CD4-positive, alpha-beta T cell treated with Interleukin-17A for 4 hours (primary cell): ENCODE measurements at places on chromosomes 12 and 14.

GRCh38 chr12:17016116-17016864 is 410.3 kb upstream of the LMO3 start:
- no peak for DNase-seq

DNA sequence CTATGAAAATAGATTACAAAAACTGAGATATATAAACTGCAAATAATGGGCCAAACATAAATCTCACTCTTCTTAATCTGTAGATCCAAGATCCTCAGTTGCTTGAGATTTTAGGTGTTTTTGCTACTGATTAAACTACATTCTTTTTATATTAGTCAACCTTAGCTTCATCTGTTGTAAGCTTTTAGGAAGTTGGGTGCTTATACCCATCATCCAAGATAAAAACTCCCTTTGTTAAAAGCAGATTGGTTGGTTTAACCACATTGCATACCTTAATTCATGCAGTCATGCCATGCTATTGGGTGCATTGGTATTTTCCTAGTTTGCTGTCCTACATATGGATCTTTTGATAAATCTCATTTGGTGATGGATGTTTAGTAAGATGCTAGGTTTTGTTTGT is 46.2 kb upstream of the DIP2B start:
- no peak for DNase-seq

- no peak for DNase-seq
Measured at GRCh38 chr14:72716476-72716875, 177.4 kb downstream of the DPF3 start.

DNA sequence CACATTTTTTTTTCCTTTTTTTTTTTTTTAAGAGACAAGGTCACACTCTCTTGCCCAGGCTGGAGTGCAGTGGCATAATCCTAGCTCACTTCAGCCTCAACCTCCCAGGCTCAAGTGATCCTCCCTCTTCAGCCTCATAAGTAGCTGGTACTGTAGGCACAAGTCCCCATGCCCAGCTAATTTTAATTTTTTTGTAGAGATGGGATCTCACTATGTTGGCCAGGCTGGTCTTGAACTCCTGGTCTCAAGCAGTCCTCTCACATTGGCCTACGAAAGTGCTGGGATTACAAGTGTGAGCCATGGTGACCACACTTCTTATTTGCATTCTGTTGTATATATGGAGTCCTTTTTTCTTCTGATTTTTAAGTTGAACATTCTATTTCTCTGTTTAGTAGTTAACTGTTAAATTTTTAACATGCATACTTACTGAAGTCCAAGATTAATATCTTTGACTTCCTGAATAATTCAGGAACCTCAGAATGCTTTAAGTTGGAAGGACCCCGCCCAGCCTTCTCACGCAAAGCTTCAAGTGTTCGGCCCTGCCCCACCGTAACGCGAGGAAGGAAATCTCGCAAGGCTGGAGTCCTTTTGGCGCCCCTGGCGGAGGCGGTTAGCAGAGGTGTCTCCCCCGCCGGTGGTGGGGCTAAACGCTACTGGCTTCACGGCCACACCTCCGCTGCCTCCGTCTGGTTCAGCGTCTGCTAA is 21.6 kb downstream of the SPATS2 start:
- DNase-seq, result peak; percentile 79

DNA sequence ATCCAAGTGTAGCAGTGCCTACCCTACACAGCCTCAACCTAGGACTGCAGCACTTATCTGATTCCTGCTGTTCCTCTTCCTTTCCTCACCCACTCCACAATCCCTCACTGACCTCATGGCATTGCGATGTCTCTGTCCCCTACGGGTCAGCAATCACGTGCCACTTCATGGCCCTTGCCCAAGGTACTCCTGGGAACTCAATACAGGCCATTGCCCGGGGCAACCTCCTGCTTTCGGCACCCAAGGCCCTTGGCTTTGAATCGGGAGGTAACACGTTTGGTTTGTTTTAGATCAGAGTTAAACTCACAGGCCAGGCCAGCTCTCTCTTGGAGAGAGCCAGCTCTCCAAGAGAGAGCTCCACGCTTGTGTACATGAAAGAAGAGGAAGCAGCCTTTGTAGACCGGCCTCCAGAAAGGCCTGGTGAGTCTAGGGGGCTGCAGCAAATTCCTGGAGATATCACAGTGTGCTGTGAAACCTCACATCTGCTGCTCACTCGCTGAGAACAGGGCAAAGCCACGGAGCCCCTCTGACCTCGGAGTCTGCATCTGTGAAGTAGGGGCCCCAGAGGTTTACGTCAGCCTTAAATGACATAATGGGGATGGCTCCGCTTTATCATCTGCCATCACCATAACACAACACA is 12.2 kb downstream of the CLMN start:
- no peak for DNase-seq

GRCh38 chr12:97946701-97947100 is 484.1 kb downstream of the RMST start:
- DNase-seq, result no peak

- DNase-seq, result no peak
Measured at GRCh38 chr12:14981049-14981448, 8.2 kb downstream of the PDE6H start.

DNA sequence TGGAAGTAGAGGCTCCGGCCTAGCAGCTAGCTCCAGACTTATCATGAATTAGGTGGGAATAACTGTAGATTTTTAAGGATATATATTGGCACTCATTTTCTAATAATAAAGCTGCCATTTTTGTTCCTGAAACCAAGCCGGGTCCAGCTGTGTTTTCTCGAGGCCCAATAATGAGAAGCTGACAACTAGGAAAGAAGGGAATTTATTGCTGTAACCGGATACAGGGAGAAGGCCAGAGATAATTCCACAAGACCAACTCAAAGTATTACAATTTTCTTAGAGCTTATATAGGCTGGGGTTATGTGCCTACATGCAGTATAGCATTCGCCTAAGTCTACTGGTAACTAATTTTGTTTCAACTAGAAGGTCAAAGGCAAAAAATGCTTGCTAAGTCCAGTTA is 122.3 kb upstream of the FBXO33 start:
- no peak for DNase-seq

DNA sequence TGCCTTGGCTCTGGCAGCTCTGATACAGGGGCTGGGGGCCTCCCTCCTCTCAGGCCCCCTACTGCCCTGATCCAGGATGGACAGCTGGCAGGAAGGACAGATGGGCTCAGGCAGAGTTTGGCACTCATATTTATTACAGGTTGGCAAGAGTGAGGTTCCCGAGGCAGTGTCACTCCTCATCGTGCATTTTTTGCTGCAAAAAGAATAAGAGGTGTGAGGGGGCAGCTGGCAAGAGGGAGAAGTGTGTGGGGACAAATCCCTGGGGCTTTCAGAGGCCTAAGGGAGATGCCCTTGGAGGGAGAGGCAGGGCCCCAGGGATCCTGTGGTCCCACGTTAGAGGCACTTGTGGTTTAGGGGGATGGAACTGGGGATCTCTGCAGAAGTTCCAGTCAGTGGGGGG is 5.0 kb downstream of the CMTM5 start:
- DNase-seq, result no peak

DNA sequence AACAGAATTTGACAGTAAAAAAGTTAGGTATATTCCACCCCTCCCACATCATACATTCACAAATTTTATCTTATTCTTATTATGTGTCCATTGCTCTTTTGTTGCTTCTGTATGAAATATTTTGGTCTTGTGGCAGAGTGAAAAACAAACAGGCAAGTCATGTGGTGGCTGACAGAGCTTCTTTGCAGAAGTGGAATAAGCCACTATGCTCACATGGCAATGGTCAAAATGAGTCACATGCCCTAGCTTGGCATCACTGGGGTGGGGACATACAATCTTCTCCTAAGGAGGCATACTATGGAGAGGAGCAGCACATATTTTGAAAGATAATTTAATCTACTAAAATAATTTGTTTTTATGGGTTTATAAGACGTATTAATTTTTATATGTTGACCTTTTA is 27.7 kb upstream of the CMA1 start:
- no peak for DNase-seq

DNA sequence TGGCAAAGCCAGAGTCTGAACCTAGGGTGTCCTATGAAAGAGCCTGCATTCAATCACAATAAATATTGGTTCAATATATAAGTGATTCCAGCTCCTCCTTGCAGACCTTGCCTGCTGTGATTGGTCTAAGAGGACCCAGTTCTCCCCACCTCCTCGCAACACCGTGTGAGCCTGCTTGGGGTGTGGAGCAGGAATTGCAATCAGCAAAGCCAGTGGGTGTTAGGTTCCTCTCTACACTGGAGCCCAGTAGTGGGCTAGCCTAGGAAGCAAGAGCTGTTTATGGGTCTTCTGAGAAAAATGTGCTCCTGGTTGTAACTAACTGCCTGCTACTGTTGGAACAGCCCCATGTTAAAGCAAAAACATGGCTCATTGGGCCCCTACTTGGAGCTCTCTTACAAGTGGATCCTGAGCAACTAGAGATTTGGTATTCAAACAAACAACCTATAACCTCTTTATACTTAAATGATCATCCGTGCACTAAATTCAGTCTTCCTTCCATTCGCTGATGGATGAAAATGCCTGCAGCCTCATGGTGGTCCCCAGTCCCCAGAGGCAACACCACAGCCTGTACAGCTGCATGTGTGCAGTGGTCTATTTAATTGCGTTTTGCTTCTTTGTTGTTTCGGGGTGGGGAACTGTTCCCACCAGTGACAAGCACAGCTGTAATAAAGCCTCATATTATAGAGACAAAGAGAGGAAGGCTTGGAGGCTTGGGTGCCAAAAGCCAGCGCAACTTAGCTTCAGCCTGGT is 3.7 kb upstream of the SELPLG start:
- no peak for DNase-seq

DNA sequence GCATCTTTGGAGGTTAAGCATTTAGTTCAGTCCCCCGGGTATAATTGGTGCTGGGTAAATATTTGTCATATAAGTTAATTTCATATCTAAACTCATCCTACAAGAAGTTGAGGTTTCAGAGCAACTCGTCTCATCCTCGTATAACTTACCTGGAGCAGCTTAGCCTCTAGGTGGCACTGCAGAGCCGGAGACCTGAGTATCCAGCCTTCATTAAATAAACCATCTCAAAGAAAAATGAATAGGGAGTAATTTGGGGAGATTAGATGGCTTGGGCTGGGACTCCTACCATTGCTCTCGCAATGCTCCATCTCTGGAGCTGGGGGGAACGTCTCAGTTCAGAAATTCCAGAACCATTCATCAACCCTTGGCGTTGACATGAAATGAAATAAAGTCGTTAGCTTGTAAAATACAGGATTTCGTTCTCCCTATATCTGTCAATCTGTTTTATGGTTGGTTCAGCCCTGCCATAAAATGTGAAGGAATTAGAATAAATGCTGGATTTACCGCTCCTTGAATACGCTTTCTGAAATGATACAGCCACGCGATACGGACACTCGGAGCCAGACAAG is 122.9 kb upstream of the TMEM132D start:
- peak; percentile 40 for DNase-seq

GRCh38 chr12:114343585-114344302 is 62.2 kb downstream of the TBX5 start:
- DNase-seq, result no peak

DNA sequence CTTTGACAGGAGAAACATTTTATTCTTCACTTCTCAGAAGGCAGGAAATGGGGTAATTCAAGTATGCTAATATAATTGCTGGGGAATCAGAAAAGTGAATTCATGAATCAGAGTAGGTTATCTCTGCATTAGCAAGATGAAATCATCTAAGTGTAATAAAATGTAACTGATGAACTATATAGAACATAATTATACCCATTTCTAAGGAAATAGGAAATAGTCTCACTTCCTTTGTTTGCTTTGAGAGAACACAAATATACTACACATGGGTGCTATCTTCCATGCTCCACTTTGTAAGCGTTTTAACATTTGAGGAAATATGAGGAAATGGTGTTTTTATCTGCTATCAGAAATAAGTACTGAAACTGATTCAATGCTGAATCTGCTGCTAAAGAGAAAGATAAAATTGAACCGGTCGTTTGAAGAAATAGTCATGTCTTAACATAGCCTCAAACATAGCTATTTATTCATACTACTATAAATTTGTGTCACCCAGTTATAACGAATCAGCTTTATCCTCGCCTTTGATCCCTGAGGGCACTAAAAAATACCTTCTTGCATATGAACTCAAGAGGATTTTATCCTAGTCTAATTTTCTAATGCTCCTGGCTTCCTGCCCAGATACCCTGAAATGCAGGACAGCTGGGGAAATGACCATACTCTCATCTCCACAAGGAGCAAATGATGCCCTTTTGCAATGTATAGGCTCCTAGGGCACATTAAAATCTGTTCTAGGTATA is 696.0 kb downstream of the C12orf50 start:
- no peak for DNase-seq

DNA sequence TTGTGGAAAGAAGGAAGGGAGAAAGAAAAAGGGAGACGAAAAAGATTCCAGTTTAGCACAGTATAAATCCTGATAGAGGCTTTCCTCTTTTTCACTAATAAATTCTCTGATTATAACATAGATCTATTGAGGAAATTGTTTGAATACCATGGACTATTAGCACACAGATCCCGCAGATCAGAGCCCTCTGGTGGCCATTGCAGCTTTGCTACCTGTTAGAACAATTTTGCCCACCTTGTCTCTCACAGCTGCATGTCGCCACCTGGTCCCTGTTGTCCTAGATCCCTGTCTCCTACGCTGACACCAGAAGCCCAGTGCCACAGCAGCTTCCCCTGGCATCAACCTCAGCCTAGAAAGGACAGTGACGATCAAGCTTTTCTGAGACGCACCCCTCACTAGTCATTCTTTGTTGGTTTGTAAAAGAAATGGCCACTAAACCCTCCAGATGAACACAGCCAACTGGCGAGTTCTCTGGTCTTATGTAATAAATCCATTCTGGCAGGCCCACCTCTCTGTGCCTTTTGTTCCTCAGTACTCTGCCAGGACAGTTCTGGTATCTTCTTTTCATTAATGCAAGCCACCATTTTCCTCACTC is 9.9 kb downstream of the GPHB5 start:
- peak; percentile 16 for DNase-seq

DNA sequence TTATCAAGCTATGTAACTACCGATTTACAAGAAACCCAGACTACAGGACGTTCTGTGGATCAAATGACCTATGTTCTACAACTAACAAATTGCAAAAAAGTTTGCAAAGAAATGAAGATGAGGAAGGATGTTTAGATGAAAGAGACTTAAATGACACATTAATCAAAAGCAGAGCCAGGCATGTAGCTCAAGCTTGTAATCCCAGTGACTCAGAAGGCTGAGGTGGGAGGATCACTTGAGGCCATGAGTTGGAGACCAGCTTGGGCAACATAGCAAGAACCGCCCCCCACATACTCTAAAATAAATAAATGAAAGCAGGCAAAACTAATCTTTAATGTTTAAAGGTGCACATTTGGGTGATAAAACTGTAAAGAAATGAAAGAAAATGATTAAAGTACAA is 331.9 kb downstream of the BTG1 start:
- peak; percentile 42 for DNase-seq
